ENCODE measurements at places on chromosomes 5 and 9. TPM values are rescaled to one million over a fixed set of nuclear protein-coding genes. Genes with fewer than 3 reads are reported as not detected.

Gene RMND5B
- 42.7 TPM for total RNA-seq

Gene DMGDH
- 1.4 TPM for total RNA-seq

Gene ZNF622
- total RNA-seq = 52.8 TPM

Gene GCNT4
- total RNA-seq = 0.19 TPM

Gene GABRA1
- not detected for total RNA-seq

Gene NOTCH1
- 157 TPM for total RNA-seq

Gene WNK2
- total RNA-seq = not detected

Gene PCSK1
- total RNA-seq = 0.51 TPM

Gene WNT8A
- not detected for total RNA-seq

Gene PALM2AKAP2
- total RNA-seq = 0.23 TPM

Gene FAXDC2
- total RNA-seq = 11.9 TPM

Gene ADGRV1
- total RNA-seq = under 0.01 TPM

Gene IFNA13
- not detected for total RNA-seq

Gene CKS2
- 115 TPM for total RNA-seq

Gene SOWAHA
- not detected for total RNA-seq

Gene ORM2
- not detected for total RNA-seq

Gene SLC36A3
- not detected for total RNA-seq

Gene C9orf152
- total RNA-seq = not detected

Gene TXNDC8
- total RNA-seq = not detected

Gene CRHBP
- 0.19 TPM for total RNA-seq

Gene SLC46A2
- not detected for total RNA-seq

Gene STK32A
- not detected for total RNA-seq

Gene AFF4
- 29.1 TPM for total RNA-seq

Gene WDR38
- not detected for total RNA-seq

Gene TAF11L5
- not detected for total RNA-seq

Gene MLLT3
- 13.8 TPM for total RNA-seq

Gene OTP
- total RNA-seq = not detected

Gene FGFR4
- 2.6 TPM for total RNA-seq

Gene BRINP1
- not detected for total RNA-seq

Gene S100Z
- total RNA-seq = not detected

Gene C9orf153
- 0.14 TPM for total RNA-seq

Gene PCDHA9
- under 0.01 TPM for total RNA-seq

Gene ST8SIA4
- 3.1 TPM for total RNA-seq

Gene SLCO4C1
- 0.14 TPM for total RNA-seq

Gene NCS1
- 12.3 TPM for total RNA-seq

Gene BHMT2
- total RNA-seq = 5.4 TPM

Gene TAF11L3
- total RNA-seq = not detected

Gene OR1L6
- total RNA-seq = not detected

Gene NMUR2
- total RNA-seq = not detected

Gene CYLC2
- total RNA-seq = not detected

Gene CDC42SE2
- 55.5 TPM for total RNA-seq

Gene CAMK2A
- total RNA-seq = not detected

Gene PPP2R2B
- not detected for total RNA-seq

Gene NEUROG1
- total RNA-seq = not detected

Gene SLC34A1
- not detected for total RNA-seq

Gene COL23A1
- total RNA-seq = 0.17 TPM
